ENCODE measurements at places on chromosomes 4 and X.

GRCh38 chr4:58807843-58808615 lies 1697.8 kb upstream of the IGFBP7 start:
- no peak for DNase-seq

DNA sequence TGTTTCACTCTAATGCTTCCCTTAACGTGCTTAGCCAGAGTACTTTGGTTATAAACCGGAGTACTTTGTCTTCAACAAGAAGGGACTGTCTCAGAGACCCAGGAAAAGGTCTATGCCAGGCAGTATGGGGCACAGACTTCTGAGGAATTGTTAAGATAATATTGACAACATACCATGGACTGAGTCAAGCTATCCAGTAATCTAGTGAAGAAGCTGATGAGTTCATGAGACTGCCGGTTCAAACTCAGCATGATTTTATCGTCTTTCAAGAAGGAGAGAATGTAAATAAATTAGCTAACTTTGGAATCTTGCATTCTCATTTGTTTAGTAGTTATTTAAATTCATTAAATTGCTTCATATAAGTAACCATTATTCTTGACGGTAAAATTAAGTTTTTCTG lies 546.1 kb downstream of the PPP4R3C start:
- no peak for DNase-seq

- DNase-seq = no peak
These were observed 1067.6 kb upstream of the FTHL17 start for GRCh38 chrX:32139476-32139875.

DNA sequence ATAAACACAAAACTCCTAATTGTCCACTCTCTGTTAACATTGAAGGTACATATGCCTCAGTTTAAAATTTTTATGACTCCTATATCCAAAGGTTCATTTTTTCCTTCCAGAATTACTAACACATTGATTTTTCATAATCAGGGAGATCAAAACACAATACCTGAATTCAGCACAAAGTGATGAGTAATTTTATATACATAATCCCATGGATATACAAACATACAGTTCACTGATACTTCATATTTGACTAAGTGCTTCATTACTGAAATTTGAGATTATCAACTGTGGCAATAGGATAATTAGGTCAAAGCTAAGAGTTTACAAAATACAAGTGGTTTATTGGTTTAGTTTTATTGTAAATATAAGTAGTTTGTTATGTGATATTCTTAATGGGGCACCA lies 176.2 kb upstream of the PRPS2 start:
- no peak for DNase-seq

GRCh38 chr4:17556498-17556897 lies 20.5 kb upstream of the LAP3 start:
- no peak for DNase-seq

DNA sequence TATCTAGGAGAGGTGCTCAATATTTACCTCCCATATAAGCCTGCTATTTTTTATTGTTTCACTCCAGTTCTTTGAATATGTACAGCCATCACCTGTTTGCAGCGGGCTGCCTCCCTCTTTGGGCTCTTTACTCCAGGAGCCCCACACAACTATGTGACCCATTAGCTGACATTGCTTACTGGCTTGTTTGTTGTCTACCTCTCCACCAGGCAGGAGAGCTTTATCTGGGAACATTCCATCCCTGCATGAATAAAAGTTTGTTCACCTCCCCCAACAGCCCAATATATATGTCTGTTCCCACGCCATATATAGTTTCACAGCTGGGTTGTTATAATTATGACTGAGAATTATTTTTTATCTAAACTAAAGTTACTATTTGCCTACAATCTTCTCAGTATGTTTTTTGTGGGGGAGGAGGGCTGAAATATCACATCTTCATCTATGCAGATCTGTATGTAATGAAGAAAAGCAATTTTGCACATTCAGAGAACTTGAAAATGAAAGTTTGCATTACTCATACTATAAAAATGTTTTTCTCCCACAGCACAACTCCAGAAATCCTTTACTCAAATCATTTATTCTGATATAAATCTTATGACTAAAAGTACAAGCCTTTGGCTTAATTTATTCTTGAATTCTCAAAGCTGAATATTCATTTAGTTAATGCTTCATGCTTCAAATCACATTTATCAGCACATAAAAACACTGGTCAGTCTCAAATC lies 61.2 kb upstream of the DAPP1 start:
- DNase-seq = no peak

- no peak for DNase-seq
These were observed 71.4 kb downstream of the RTL5 start for GRCh38 chrX:72060196-72060920.

DNA sequence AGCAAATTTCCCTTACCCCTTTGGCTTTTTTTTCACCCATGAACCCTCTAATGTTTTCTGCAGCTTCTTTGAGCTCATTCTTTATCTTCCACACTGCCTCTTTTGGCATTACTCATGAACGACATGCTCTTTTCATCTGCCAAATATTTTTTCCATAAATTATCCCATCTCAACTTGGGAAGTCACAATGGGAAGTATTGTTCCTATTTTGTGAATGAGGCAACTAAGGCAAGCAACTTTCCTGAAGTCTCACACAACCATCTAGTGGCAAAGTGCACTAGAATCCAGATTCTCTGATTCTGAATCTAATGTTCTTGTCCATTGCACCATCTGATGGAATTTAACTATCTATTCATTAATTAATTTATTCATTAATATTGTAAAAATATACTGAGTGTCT lies 625 bp downstream of the RTL9 start:
- DNase-seq = no peak

- no peak for DNase-seq
These were observed 39.4 kb upstream of the DCK start for GRCh38 chr4:70954032-70954431.

DNA sequence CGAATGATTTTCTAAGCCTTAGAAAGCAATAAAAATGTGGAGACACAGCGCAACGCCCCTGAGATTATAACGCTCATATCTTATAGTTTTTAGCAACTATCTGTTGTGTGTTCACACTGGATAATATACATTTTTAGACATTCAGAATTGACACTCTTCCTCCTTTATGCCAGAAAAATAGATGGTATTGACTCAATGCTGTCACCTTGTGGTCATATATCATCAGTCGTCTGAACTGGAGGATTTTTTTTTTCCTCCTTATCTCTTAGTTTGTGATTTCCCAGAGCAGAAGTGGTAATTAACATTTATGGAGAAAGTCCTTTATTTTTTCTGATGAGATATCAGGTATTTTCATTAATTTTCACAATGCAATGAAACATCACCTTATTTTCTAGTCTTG lies 759.6 kb downstream of the RAB28 start:
- no peak for DNase-seq

DNA sequence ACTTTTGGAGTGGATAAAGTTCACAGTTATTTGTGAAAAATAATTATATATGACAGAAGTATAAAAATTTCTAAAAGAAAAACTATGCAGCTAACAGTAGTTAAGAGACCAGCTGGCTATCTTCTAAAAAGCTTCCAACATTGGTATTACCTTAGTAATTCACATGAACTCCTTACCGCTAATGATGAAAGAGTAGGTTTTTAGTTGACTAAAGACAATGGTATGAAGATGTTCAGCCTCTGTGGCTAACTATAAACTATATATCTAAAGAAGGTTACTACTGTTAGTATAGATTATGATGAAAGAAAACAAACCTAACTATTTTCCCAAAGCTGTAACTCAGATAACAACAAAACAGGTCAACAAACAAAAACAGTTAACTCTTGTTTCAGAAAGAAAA lies 10.4 kb downstream of the CCNI start:
- DNase-seq = peak; percentile 44

DNA sequence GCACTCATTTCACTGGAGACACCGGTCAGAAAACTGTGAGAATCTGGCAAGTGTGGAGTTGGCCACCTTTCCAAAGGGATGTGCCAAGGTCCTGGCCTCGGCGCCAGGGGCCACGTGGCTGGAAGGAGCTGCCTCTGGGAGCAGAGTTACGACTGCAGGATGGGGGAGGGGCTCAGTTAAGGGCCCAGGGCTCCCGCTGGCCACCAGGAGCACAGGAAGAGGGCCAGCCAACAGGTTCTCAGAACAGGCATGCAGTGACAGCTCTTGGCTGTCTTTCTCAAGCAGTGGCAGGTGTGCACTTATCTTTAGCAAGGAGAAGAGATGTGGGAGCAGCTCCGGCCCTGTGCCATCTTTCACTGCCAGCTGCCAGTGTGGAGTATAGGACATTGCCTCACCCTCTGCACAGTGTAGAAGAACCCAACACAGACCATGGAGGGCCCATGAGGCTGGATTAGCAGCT lies 115.9 kb upstream of the RBPJ start:
- no peak for DNase-seq

DNA sequence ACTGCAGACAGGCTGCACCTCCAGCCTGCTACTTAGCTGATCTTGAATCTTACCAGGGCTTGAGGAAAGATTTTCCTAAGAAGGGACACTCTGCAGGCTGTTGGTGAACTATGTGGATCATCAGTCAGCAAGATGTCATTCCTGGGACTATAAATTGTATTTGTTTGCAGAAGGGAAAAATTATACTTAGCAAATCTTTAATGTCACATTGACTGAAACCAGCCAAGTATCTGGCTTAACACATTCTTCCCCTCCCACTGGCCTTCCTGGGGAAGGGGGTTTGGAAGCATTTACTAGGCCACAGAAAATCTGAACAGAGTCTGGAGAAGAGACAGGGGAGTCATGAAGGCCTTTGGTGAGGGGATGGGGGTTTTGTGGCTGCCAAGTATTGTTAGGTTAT lies 156.7 kb upstream of the EOLA2 start:
- peak; percentile 11 for DNase-seq

DNA sequence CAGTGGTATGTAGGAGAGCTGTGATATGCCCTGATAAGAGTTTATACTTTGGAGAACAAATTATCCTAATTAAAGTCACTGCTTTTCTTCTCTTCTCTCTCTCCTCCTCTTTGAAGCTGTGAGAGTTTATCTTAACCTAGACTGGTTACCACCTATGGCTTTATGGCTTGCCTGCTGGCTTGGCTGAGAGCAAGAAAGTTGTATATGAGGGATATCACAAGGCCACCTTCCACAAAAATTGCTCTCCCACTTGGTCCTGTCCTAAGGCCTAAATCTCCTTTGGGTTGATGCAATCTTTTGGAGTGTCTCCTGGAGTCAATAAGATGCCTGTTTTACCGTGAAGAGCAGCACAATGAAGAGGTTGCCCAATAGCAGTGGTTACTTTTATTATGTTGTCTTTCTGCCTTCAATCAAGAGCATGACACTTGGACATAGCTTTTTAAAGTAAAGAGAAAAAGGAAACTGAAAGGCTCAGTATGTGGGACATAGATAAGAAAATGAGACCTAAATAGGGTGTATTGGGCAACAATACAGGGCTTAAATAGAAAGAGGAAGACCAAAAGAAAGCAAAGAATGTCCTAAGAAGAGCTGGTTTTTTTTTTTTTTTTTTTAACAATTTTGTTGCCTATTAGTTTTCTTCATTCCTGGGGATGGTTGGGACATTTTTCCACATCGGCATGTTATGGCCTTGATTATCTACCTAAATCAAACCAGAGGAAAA lies 9.2 kb downstream of the GUCY1A1 start:
- DNase-seq = no peak

- DNase-seq = no peak
These were observed at the start of gene PPEF1 for GRCh38 chrX:18707426-18708049. TSS of gene PPEF1 (plus strand) at chrX:18707645. CDS start at chrX:18707781, 136 bp downstream.

- no peak for DNase-seq
These were observed 4.7 kb upstream of the GPR78 start for GRCh38 chr4:8575457-8575856.

DNA sequence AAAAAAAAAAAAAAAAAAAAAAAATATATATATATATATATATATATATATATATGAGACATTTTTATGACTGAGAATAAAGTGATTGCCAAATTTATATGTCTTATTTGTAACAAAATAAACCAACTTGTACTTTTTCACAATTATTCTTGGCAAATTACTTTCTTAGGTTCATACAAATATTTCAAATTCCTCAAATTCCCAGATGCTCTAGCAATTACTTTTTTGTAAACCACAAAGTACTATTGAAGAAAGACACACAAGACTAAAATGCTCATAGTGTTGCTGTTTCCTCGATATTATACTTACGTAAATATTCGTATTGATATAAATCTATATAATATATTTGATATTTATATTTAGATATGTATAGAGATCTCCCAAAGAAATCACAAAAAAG lies 390.0 kb downstream of the FAT4 start:
- no peak for DNase-seq

- no peak for DNase-seq
These were observed 2039.9 kb upstream of the TENM3 start for GRCh38 chr4:180203349-180203748.

DNA sequence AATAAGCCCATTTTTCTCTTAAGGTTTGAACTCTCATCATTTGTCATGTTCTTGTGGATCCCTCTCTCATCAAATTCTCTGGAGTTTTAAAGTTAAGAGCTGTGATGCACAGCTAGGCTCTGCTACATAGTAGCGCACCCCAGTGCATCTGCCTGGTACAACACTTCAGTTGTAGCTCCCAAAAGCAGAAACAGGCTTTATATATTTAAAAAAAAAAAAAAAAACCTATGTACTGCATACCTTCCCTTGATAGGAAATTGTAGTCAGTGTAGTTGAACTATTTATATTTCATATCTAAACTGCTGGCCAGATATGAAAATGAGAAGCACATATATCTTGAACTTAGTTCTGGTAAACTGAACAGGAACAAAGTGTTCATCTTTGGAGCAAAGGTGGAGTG lies 131.4 kb downstream of the KLHL13 start:
- DNase-seq = no peak

GRCh38 chr4:90419124-90419711 lies 292.0 kb downstream of the CCSER1 start:
- DNase-seq = peak; percentile 6

DNA sequence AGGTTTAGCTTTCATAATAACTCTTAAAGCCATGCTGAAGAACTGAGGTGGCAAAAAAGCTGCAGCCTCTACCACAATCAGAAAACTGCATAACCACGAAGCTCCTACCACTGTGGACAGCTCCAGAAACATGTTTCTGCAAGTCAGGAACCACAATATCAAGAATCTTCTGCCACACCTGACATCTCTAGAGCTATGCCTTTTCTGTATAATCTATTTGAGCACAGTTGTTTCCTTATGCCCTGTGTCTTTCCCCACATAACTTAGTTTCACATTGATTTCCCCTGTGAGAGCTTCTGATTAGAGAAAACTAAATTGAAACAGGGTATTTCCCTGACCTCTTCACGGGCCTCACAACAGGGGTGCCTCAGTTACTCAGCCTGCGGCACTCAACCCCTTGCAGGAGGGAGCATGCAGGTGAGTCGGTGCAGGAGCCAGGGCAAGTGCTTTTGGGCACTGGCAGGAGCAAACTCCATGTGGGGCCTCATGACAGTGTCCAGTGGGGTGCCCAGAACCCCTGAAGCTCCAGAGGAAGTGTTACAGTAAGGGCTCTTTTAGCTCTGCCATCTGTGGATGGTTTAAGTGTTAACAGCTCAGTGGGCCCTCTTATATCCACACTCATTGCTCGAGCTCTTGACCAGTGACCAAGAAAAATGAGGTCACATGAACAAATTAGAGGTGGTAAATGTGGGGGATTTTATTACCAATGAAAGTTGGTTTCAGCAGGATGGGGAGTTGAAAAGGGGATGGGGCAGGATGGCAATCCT lies 132.8 kb upstream of the BMP3 start:
- no peak for DNase-seq

Measured in non-pigmented ciliary epithelial cell (primary cell).